ENCODE measurements at places on chromosomes 6 and 20.

DNA sequence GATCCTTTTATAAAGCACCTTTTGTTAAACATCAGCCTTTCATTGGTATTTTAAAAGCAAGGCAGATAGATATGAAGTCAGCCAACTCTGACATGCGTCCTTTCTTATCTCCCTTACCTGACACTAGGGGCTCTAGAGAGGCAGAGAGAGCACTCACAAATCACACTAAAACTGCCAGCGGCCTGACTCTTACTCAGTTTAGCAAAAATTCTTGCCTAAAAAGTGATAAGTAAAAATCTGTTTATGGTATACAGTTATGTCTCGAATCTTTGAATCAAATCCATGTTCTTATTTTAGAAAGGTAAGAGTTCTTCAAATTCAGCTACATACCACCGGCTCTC lies 10.4 kb upstream of the TDRD6 start:
- peak; percentile 38 for DNase-seq

GRCh38 chr6:130140084-130140483 lies 82.7 kb downstream of the SAMD3 start:
- no peak for DNase-seq

GRCh38 chr20:3121955-3122610 lies 37.6 kb upstream of the AVP start:
- no peak for DNase-seq

DNA sequence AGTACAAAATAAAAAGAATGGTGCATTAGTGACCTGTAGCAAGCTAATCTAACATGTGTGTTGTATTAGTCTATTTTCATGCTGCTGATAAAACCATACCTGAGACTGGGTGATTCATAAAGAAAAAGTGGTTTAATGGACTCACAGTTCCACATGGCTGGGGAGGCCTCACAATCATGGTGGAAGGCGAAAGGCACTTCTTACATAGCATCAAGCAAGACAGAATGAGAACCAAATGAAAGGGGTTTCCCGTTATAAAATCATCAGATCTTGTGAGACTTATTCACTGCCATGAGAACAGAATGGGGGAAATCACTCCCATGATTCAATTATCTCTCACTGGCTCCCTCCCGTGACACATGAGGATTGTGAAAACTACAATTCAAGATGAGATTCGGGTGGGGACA lies 45.4 kb upstream of the AIG1 start:
- DNase-seq: no peak

DNA sequence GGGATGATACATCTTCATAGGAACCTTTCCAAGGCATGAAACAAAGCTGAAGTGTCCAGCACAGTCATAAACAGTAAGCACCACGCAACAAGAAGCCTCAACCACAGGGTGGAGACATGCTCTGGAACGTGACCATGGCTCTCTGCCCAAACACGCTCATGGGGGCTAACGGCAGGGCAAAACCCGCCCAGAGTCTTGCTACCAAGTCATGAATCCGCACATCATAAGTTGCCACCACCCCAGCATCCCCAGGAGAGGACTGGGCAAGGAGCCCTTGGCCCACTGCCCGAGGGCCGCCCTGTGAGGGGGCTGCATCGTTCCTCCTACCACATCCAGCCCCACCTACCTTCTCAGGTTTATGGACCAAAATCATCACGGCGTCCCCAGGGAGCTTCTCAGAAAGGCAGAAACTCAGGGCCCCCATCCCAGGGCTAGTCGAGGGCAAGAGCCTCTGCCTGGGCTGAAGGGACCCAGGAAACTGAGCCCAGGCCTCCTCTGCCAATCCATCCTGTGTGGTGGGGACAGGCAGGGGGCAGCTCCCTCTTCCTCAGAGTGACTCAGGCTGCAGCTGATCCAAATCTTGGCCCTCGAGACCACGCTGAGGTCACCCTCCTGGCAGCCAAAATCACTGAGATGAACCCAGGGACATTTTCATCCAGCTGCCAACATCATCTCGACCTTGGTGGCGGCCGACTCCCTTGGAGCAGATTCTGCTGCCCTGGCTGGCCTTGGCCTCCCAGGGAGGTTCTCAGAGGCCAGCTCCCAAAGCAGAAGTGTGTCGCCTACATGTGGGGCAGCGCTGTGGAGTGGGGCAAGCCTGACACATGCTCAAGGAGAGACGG lies 42.6 kb downstream of the BMP7 start:
- peak; percentile 8 for DNase-seq

- DNase-seq: no peak
These were observed 108.4 kb upstream of the SLC22A23 start for GRCh38 chr6:3565291-3565690.

GRCh38 chr20:47205577-47206123 lies 150.8 kb downstream of the ZMYND8 start:
- peak; percentile 82 for DNase-seq

- no peak for DNase-seq
These were observed 162.7 kb downstream of the LY86 start for GRCh38 chr6:6751266-6751596.

GRCh38 chr6:35722121-35722761 lies 14.6 kb upstream of the ARMC12 start:
- DNase-seq: no peak

GRCh38 chr6:131363947-131364834 lies 208.8 kb upstream of the ARG1 start:
- no peak for DNase-seq

DNA sequence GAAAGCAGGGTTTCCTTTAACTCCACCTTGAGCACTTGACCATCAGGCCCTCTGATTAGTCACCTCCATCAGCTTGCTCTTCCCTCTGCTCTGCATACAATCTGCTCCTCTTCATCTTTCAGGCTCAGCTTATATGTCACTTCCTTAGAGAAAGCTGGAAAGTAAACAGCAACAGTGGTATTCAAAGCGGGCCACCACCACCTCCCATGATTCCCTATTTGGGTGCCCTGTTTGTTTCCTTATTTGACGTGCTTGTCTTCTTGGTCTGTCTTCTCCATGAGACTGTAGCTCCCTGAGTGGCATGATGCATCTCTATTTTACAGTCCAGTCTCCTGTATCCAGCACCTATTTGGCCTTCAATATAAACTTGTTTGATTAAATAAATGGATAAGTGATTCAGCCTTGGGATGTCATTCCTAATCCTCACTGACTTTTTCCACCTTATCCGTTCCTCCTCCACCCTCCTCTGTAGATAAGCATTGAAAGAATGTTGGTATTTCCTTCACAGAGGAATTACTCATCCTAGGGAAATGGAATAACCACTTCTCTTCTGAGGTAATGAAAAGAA lies 102.8 kb upstream of the SGK1 start:
- DNase-seq: no peak

DNA sequence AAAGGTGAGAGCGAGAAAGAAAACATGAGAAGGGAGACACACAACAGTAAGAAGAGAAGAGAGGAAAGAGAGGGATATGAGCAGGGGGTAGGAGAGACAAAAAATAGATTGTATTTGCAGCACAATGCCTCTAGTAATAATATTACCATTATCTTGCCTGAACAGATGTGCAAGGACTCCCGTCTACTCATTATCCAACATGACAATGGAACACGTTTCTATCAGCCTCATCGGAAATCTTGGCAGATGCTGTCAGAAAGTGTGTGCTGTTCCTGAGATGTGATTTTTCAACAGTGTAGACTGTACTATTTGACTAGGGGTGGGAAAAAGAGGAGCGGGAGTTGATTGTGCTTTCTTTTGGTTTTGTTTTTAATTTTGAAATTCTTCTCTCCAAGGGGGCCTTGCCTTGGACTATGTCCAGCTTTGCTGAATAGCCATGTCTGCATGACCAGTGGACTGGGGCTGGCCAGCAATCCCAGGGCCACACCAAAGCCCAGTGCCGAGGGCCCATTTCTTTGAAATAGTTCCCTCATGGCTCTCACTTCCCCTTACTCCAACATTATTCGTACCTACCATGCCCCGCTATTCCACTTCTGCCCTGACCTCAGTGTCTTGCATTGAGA lies 11.3 kb upstream of the TRAM2 start:
- DNase-seq: no peak

DNA sequence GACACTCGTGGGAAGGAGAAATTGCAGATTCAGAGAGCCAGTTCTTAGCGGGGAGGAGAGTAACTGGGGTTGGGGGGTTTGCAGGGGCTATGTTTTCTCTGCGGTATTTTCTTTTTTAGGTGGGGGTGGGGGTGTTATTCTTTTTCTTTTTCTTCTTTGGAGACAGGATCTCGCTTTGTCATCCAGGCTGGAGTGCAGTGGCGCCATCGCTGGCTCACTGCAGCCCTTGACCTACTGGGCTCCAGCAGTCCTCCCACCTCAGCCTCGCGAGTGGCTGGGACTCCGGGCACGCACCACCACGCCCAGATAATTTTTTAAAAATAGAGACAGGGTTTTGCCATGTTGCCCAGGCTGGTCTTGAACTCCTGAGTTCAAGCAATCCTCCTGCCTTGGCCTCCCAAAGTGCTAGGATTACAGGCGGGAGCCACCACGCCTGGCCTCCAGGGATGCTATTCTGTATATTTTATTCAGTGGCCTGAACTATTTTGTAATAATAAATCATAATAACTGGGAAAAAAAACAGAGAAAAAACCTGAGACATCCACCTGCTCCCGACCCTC lies 57.3 kb downstream of the UBE2V1 start:
- no peak for DNase-seq

- DNase-seq: no peak
These were observed 196.3 kb upstream of the UST start for GRCh38 chr6:148550569-148550968.

- DNase-seq: no peak
These were observed 292.2 kb downstream of the PREX1 start for GRCh38 chr20:48535556-48535955.

GRCh38 chr6:33583591-33584155 lies 3.6 kb upstream of the BAK1 start:
- no peak for DNase-seq

All from cerebellar cortex (tissue), 1 donor.